ENCODE measurements at places on chromosomes 1 and 21.

- no peak for DNase-seq
These were observed 21.0 kb downstream of the C1orf174 start for GRCh38 chr1:3879099-3879498.

DNA sequence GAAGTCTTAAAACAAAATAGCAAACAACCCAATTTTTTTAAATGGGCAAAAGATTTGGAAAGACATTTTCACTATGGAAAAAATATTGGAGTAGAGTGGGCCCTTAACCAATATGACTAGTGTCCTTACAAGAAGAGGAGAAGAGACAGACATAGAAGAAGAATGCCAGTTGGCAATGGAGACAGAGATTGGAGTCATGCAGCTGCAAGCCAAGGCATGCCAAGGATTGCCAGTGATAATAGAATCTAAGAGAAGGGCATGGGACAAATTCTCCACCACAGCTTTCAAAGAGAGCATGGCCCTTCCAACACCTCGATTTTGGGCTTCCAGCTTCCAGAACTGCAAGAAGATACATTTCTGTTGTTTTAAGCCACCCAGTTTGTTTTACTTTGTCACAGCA is 92.7 kb downstream of the RGS2 start:
- no peak for DNase-seq

- no peak for DNase-seq
These were observed 7.2 kb downstream of the RO60 start for GRCh38 chr1:193066606-193067005.

- DNase-seq, result no peak
These were observed 74.2 kb downstream of the PTPN14 start for GRCh38 chr1:214476986-214477870.

DNA sequence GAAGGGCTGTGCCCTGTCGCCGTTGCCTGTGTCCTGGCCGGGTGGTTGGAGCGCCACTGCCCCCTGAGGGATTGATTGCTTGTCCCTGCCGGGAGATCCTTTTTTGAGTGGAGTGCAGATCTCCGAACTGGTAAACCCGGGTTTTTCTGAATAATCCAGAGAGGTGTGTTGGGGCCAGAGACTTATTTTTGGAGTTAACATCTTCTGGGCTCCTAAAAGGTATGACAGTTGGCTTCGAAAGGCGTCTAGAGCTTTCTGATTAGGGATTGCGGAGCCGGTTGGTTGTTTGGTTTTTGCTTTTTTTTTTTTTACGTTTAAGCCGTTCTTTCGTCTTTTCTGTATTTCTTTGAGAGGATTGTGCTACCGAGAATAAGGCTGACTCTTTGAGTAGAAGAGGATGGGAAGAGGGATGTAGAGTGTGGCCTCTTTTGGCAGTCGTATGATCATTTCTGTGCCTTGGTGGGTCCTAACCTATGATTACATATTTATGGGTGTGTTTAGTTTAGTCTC is 756 bp downstream of the RLF start:
- no peak for DNase-seq
